ENCODE measurements at places on chromosomes 7 and 10. TPM values are rescaled to one million over a fixed set of nuclear protein-coding genes. Genes with fewer than 3 reads are reported as not detected.

Gene LIPK
- 0.17 TPM for total RNA-seq

Gene TMEM270
- total RNA-seq, result not detected

Gene ATP6V0A4
- 0.06 TPM for total RNA-seq

Gene TSPAN12
- total RNA-seq, result 6.4 TPM

Gene CH25H
- 0.06 TPM for total RNA-seq

Gene NEUROG3
- total RNA-seq, result not detected

Gene ZNF32
- total RNA-seq, result 37.4 TPM

Gene TYSND1
- total RNA-seq, result 20.5 TPM

Gene CELF2
- total RNA-seq, result 59.5 TPM

Gene TMEM168
- 13.7 TPM for total RNA-seq

Gene HACD1
- total RNA-seq, result 39.8 TPM

Gene NEURL1
- not detected for total RNA-seq

DNA sequence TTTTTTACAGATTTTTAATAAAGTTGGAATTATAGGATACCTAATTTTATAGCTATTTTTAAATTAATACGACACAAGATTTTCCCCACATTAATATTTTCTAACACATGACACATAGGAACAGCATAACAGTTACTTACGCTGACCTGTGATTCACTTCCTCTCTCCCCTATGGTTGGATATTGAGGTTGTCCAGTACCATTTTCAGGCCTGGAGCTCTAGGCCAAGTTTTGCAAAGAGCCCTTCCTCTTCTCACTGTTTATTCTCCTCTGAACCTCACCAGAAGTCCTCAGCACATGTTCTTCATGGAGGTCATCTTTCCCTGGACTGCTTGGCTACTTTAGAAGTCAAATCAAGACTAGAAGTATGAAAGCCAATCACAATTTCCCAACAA, 28.2 kb downstream of the LYZL1 start:
- DNase-seq, result no peak

DNA sequence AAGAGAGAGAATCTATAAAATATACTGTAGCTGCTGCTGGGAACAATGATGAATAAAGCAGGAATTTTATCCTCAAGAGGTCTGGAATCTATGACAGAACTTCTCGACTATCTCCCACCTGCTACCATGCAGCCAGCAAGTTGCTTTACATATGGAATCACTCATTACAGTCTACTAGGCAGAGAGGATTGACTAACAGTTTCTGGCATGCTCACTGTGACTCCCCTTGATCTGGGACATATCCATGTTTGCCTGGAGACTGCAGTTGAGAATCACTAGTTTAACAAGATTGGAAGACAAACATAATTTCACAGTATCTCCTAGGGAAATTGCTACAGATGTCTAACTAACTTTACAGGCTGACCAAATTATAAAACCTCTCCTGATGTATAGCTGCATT, 13.3 kb downstream of the GPR37 start:
- DNase-seq, result no peak

DNA sequence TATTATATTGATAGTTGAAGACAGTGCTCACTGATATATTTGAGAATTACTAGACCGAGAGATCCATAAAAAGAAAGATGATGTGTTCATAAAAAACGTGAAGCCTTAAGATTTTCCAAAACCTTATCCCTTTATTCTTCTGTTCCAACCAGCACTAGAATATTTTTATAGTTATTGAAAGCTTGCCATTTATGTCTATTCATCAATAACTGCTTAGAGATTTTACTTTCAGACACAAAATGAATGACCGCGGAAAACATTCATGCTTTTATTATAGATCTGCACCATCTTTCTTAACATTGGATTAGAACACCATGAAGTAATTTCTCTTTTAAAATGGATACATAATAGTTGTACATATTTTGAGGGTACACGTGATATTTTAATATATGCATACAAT, 77.6 kb downstream of the FBXL13 start:
- no peak for DNase-seq

DNA sequence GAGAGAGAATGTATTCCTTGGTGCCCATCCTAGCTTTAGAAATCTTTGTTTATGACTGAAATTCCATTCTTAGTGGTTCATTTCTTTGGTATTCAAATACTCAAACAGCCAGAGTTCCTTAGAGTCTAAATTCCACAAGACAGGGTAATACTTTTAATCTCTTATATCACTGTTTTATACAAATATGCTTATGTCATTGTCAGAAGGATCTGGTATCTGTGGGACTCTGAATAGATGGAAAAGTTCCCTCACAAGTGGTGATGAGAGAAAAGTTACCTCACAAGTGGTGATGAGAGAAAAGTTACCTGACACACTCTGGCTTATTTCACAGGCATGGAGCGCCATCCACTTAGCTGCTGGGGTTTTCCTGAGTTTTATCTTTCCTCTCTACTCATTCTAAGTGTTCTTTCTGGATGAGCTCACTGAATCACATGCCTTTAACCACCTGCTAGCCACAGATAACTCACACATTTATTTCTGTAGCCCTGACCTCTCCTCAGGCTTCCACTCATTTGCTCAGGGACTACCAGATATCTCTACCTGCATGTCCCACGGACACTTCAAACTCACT, 784.0 kb downstream of the SUGCT start:
- DNase-seq, result peak; percentile 65

DNA sequence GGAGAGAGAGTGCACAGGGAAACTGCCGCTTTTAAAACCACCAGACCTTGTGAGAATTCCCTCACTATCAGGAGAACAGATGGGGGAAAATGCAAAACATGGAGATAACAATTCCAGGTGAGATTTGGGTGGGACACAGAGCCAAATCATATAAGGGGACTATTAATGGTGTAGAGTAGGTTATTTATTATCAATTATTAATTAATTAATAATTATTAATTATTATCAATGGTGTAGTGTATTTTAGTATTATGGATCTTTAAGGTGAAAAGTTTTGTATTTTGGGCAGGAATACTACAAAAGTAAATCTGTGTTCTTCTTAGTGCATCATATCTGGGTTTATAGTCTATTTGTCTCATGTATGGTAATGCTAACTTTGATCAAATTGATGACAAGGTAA, 377.7 kb upstream of the KCND2 start:
- DNase-seq, result no peak

- DNase-seq, result no peak
Observed at GRCh38 chr10:129033340-129033739, 433.7 kb upstream of the MGMT start.

DNA sequence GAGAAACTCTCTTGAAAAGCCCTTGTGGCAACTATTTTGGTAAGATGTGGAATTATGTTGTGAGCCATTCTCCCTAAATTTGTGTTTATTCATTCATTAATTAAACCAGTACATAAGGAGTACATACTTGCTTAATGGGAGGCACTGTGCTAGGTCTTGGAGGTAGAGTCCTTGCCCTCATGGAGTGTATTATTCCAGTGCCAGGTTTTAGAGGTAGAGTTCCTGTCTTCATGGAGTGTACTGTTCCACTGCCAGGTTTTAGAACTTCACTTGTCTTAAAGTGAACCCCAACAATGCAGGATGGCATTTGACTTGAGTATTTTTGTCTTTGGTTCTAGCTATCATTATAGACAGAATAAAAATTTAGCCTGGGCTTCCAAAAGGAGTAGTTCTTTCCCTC, 8.8 kb downstream of the MXI1 start:
- peak; percentile 10 for DNase-seq

DNA sequence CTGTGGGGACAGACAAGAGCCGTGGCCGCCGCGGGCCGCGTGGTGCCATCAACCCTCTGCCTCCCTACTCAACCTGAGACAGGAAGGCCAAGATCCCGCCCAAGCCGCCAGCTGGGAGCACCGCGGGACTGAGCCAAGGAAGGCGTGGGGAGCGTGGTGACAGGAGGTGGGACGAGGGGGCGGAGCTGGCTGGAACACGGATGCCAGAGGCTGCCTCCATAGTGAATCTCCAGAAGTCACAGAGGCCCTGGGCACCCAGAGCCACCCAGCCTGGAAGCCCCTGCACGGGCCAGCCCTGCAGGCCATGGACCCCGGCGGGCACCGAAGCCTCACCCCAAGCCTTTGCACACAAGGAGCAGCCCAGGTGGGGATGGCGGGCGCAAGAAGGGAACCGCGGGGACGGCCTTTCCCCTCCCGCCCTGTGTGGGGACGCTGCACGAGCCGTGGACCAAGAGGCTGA, 18.1 kb upstream of the DPYSL4 start:
- DNase-seq, result no peak

DNA sequence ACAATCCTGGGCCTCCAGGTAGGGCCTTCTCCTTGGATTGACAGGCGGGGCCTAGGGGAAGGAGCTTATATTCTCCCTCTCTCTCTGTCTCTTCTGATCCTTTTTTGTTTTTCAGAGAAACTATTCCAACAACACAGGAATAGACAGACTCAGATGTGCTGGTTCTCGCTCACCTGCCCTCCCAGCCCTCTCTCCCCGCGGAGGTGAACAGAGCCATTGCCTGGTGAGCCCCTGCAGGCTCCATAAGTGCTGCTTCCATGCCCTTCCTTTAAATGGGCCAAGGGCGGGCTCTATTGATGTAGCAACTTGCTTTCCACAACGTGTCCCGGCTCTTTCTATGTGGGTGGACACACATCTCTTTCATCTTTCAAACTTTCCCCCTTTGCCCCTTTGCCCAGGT, 47.2 kb upstream of the IGFBP3 start:
- DNase-seq, result no peak

- DNase-seq, result no peak
Observed at GRCh38 chr10:66881814-66882213, 44.0 kb upstream of the LRRTM3 start.

GRCh38 chr7:122618585-122619189, 80.2 kb downstream of the RNF133 start:
- no peak for DNase-seq

DNA sequence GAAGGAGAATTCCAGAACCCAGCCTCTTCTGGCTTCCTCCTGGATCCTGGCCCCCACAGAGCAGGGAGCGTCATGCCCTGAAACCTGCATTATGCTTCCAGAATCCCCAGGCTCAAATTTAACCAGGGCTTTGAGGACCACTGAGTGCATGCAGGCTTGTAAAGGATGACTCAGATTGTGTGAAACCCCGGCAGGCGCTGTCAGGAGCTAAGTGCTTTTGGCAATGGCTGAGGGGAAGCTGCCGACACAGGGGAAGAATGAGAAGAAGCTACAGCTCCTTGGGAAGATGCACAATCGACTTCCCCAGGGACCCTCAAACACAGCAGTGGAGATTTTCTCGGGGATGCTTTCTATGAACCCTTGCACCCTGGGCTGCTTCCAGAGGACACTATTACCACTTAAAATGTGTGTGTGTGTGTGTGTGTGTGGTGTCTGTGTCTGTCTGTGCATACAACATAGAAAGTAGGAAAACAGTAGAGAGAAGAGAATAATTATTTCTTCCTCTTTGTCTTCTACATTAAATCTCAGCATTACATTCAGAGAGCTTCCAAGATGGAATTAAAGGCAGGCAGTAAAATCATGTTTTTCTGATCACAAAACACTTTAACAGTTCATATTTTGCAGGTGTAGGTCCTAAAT, 183.5 kb upstream of the INHBA start:
- DNase-seq, result peak; percentile 77

- peak; percentile 6 for DNase-seq
Observed at GRCh38 chr10:22053048-22053447, 49.5 kb upstream of the DNAJC1 start.

DNA sequence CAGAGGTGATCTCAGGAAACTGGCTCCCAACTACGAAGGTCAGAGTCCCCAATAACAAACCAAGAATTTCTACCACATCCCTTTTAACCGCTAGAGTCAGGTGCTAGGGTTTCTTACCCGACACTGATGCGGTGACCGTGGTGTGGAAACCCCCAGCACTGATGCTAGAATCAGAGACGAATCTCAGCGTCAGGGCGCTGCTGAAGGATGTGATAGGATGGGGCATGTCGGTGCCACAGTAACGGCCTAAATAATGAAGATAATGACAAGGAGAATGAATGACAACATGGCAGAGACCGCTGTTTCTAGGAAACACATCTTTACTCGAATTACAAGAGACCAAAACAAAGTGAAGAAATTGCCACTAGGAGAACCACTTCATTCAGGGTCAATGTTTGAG, 131.1 kb upstream of the RSU1 start:
- no peak for DNase-seq

- no peak for DNase-seq
Observed at GRCh38 chr7:69749994-69750393, 151.7 kb downstream of the AUTS2 start.
